ENCODE measurements at places on chromosomes 4 and X.
A peak's percentile ranks its signal among the peaks of the same experiment; 100 is the strongest.

DNA sequence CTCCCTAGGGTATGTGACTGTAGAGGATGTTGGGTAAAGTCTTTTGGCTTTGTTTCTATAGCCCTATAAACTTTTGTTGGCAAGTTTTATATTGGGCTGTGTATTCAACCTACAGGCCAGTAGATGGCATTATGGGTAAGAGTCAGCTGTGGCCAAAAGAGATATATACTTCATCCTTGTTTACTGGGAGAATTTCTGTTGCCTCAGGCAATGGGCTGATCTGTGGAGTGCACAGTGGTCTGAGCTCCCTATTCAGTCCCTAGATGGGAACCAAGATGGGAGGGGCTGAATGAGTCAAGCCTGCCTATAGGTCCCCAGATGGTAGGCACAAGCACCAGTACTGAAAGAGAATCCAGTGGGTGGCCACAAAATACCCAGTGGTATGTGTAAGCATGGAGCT, 580.6 kb downstream of the EPHA5 start:
- DNase-seq = no peak

DNA sequence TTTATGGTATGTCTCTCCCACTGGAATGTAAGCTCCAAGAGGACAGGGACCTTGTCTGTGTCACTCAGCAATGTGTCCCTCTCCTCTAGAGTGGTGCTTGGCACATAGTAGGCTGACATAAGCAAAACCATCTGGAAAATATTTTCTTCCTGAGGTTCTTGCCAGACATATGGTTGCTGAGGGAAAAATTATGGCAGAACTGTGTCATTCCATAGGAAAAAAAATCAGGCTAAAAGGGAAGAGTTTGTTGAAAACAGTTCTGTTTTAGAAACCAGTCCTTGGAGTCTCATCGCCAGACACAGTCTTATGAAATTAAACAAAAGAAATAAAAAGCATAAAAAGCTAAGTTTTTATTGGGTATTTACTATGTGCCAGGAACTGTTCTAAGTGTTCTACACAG, 60.9 kb downstream of the RTL9 start:
- no peak for DNase-seq

DNA sequence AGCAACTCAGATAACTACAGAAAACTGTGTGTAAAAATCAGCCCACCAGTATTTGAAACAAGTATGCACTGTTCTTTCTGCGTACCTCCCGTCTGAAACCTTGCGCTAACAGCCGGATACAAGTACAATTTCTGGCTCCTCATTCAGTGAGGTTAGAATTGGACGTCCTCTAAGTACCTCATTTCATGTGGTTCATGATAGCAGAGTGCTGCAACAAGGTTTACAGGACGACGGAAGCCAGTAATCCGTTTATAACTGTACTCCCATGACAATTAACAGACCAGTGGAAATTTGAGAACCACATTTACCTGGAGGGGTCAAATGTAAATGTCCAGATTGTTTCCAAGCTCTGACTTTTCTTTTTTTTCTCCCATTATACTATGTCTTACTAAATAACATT, 52.9 kb upstream of the TENM3 start:
- DNase-seq = no peak

DNA sequence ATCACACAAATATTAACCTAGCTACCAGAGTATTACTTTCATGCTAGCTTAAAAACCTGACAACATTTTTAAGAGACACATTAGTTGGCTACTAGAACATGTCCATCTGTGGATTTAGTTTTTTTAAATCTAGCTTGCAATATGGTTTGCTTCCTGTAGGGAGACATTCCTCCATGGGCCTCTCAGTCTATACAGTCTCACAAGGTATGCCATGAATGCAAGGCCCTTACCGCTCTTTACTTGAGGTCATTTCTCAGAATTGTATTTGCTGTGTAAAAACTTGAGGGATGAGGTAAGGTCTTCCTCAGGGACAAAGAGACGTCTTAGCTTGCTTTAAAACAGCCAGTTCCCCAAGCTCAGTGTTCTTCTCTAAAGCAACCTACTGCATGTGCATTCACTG, 26.9 kb downstream of the UBA6 start:
- DNase-seq = no peak

DNA sequence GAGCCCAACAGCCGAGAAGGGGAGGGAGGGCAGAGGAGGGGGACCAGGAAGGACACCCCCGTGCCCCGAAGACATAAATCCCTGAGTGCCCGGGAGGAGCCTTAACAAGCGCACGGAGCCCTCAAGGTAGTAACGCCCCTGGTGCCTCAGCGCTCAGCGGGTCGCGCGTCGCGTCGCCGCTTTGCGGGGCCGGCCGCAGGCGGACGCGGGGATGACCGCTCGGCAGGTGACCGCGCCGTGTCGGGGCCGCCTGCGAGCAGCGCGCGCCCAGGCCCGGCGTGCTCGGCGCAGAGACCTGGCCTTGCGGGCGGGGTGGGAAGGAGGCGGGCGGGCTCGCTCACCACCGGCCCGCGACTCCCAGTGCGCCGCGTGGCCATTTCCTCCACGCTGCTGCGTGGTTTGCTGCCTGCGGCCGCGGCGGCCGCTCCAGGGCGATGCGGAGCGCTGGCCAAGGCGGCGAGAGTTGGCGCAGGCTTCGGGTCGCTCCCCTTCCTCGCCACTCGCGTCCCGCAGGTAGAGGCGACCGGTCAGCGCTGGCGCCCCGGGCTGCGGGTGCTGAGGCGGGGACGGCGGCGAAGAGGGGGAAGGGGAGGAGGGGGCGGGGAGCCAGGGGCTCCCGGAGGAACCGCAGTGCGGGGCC, 632 bp downstream of the CCSER1 start:
- DNase-seq = no peak

- DNase-seq = no peak
These were observed 104.7 kb upstream of the NOCT start for GRCh38 chr4:138910914-138911336.

DNA sequence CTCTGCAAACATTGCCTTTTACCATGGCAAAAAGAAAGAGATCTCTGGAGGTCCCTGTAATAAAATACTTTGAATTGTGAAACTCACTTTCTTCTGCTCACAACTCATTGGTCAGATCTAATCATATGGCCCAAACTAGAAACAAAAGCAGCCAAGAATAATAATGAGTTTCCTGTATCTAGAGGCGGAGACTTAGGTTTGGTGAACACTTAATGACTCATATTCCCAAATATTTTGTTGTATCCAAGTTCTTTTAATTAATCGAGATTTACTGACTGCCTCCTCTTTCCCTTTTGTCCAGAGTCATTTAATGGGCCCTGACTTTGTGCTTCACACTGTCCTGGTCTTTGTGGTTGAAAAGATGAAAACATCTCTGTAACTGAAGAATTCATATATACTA, 190.6 kb downstream of the CCSER1 start:
- no peak for DNase-seq

DNA sequence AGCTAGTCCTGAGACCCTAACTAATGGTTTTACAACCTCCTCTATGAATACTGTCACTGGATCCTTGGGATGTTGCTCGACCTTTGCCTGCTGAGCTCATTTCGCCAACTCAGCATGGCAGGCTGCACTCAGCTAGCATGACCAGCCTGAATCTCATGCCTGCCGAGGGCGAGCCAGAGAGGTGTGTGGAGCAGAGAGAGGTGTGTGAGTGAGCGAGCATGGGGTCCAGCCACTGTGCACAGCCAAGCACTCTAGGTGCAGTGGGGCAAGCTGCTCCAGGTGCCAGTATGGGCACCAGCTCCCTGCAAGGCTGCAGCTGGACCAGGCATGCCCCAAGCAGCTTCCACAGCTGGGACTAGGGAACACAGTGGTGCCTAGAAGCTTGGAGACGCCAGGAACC, 410.9 kb downstream of the PCDH10 start:
- DNase-seq = no peak

- DNase-seq = peak; percentile 9
These were observed at the start of gene MGAT4D for GRCh38 chr4:140497747-140498636. Gene MGAT4D, minus strand, starts transcription at chr4:140498293. Its CDS starts 71 bp downstream, at chr4:140498222.

- DNase-seq = no peak
These were observed 102.1 kb upstream of the MXRA5 start for GRCh38 chrX:3448563-3448962.

DNA sequence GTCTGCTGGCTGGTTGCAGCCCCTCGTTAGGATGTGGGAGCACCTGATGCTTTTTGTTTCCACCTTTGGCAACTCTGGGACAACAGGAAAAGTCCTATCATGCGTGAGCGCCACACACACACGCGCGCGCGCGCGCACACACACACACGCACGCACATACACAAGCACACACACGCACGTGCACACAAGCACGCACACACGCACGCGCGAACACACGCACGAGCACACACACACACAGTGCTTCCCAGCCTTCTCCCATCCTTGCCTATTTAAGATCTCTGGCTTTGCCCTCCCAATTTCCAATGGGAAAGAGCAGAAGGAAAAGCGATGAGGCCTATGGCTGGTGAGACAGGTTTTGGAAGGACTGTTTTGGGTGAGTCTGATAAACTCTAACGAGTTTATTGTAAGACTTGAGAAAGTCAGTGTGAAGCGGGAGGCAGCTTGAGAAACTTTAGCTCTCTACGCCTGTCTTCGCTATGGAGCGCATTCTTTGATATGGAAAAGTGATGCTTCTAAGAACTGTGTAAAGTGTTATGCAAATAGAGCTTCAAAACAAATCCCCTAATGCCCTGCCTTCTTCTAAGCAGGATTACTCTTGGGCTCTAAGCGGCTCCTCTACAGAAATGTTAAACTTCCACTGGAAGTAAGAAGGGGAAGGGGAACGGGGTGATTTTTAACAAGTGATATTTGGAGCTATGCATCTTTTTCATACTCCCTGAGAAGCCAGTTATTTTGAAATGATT, 11.8 kb downstream of the SUPT20HL1 start:
- no peak for DNase-seq

GRCh38 chrX:22105231-22105630, 73.1 kb downstream of the PHEX start:
- no peak for DNase-seq

DNA sequence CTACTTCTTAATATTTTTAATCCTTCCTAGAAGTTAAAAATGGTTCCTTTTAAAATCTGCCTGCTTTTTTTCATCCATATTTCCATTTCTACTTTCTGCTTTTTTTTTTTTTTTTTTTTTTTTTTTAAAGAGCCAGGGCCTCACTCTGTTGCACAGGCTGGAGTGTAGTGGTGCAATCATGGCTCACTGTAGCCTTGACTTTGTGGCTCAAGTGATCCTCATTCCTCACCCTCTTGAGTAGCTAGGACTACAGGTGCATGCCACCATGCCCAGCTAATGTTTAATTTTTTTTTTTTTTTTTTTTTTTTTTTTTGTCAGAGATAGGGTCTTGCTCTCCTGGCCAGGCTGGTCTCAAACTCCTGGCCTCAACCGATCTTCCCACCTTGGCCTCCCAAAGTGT, 39.7 kb downstream of the MND1 start:
- no peak for DNase-seq

GRCh38 chrX:109704563-109704962, 28.5 kb downstream of the ACSL4 start:
- DNase-seq = no peak

DNA sequence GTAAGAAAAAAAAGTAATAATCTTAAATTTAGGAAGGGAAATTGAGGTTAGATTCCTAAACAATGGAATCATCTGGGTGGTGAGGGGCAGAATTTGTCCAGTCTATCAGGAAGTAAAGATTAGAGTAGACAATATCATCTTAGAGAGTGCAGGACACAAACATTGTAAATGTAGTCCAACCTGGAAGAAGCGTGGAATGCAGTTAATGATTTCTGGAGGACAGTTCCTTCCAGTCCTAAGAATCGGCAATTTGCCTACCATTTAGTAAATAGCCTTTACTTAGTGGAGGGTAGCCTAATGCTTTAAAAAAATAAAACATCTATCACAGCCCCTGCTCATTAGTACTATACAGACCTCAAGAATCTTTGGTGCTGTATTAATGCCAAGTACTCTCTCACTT, 147.5 kb upstream of the TTC29 start:
- no peak for DNase-seq

DNA sequence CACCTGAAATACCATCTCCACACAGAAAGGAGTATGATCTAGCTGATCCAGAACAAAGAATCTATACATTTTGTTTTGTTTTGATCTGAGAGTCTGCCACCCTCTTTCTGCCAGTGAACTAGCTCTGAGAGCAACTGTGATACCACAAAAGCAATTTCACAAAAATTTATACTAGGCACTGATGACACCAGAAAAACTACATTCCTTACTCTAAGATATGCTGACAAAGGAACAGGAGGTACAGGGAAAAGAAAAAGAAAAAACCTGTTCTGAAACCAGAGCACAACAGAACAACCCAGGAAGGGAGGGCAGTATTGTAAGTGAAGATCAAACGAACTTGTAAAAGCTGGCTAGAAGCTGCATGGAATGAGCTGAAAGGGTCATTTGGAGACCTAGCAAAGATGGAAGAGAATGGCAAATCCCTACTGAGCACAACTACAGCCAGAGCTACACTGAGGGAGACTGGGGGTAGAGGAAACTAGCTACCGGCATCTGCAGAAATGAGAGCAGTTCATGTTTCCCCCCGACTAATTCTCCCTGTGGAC, 31.9 kb downstream of the AMOT start:
- DNase-seq = no peak

- no peak for DNase-seq
These were observed 179.6 kb downstream of the TMA16 start for GRCh38 chr4:163673848-163674697.

DNA sequence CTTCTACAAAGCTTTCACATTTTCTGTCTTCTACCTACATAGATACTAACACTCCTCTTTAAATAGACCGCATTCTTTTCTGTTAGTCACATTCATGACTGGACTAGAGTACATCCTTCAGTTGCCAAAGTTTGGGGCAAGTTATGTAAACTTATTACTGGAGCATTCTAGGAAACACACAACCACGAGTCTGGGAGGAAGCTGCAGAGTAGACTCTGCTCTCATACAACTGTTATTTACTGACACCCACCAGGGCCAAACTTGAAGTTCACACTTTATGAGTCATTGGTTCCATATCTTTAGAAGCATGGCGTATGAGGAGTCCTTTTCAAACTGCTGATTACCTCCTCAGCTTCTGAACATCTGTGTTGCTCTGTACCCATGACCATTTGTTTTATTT, 87.0 kb downstream of the RNF150 start:
- no peak for DNase-seq

GRCh38 chr4:112647785-112648184, 10.8 kb downstream of the LARP7 start:
- no peak for DNase-seq

- DNase-seq = peak; percentile 26
These were observed 586 bp upstream of the NSG1 start for GRCh38 chr4:4386296-4386735.

GRCh38 chrX:49237060-49237459, 1.8 kb downstream of the CCDC22 start:
- no peak for DNase-seq

- no peak for DNase-seq
These were observed 4.5 kb upstream of the DCAF12L1 start for GRCh38 chrX:126557151-126557550.

GRCh38 chr4:9969526-9970398, 51.5 kb downstream of the SLC2A9 start:
- no peak for DNase-seq

DNA sequence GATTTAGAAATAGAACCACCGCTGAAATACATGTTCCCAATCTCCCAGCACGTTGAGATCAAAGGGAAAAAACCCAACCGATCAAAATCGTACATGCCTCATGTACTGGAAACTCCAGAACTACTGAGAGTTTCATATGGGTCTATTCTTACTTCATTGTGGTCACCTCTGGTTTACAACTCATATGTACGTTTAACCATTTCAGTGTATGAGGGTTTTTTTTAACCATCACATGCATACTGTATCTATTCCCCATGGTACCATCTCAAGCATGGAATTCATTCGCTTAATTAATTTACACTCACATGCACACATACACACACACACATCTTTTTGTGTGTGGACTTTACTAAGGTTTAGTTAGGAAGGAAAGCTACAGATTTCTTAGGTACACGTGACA, 46.0 kb upstream of the CLNK start:
- DNase-seq = no peak

- DNase-seq = no peak
These were observed 169.8 kb upstream of the JADE1 start for GRCh38 chr4:128639541-128640270.

Data from T-helper 17 cell (primary cell).